ENCODE measurements at places on chromosomes 2 and 18.

DNA sequence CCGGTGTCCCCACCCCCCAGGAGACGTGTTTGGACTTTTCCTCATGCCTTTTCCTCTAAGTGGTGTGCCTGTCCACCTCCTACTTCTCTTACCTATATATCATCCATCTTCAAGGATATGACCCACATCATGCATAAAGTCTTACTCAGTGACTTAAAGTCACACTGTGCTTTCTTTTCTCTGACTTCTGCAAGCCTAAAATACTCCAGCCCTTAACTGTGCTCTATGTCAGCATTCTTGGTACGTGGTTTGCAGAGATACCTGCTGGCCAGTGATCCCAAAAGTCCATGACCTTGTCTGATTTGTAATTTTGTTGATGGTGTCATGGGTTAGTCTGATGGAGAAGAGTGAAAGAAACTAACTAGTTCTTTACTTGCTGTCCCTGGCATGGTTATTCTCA is 393.6 kb upstream of the NRP2 start:
- DNase-seq = no peak

- no peak for DNase-seq
These were observed 41.0 kb downstream of the INPP5D start for GRCh38 chr2:233101141-233101540.

DNA sequence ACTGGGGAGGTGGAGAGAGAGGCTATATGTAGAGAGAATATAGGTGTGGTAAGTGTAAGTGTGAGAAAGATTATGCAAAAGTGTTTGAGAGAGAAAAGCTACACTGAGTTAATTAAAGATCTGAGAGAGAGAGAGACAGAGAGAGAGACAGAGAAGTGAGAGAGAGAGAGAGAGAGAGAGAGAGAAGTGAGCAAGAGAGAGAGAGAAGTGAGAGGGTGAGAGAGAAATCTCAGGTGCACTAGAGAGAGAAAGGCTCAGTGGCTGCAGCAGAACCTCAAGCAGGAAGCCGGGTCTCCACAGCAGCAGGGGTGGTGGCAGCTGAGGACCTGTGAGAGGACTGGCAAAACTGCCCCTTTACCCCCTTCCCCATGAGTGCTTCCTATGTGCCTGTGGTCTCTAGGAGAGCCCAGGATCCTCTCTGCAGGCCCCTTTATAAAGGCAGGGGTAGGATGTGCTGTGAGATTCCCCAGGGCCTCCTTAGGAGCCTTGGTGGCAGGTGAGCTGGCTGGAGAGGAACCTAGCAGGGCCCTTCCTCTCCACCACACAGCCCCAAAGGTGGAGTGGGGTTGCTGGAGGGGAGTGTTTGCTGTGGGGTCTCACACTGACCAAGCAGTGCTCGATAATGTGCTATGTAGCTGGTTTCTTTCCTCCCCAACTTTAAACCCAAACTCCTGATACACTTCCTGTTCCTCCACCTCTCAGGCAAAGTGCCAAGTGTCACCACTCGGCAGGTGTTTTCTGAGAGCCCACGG is 52.6 kb downstream of the SLC4A5 start:
- no peak for DNase-seq

- DNase-seq = no peak
These were observed 2.4 kb upstream of the NTSR2 start for GRCh38 chr2:11672407-11672806.

DNA sequence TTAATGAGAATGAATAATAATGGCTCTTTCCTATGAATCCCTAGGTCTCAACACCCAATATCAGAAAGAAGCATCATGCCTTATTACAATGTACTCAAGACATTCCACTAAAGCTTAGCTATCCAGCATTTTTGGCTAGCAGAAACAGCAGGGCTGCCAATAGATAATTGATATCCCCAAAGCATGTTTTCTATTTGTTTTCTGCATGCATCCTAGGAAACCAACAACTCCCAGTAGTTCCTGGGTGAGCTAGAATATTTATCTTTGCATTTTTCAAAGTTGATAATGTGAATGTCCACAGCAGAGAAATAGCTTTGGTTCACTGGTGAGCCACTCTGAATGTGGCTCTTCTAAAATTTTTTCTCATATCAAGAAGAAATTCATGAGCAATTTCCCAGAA is 5.8 kb upstream of the ANTXR1 start:
- no peak for DNase-seq

- no peak for DNase-seq
These were observed 852.9 kb downstream of the DCDC2C start for GRCh38 chr2:4556135-4556896.

DNA sequence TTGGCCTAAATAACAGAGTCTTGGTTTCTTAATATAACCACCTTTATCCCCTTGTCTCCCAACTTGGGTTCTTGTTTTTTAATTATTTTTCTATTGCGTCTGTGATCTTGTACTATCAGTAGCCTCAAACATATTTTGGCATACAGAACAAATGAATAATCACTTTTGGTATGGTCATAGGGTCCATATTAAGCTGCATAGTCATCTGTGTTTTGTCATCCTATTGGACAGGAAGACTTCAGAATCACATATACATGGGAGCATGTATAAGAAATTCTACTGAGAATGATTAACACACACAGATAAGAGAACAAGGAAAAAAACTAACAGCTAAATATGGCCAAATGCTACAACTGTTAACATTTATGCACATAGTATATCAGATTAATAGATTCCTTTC is 126.0 kb downstream of the MEP1B start:
- DNase-seq = no peak

DNA sequence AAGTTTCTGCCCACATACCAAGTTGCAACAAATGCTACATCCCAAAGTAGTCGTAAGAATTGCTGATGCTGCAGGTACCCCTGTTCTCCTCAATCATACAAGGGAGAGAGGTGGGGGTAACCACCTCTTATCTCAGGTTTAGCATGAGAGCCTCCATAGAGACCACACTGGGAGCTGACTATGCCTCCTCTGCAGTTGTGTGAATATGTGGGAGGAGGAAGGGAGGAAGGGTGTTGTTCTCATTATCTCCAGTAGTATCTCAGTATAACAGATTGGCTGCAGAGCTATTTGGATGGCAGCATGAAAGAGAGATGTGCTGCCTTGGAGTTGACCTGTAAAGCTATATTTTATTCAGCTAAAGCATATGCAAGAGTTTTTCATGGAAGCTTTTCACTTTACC is 690.7 kb downstream of the KCNJ3 start:
- DNase-seq = peak; percentile 9

DNA sequence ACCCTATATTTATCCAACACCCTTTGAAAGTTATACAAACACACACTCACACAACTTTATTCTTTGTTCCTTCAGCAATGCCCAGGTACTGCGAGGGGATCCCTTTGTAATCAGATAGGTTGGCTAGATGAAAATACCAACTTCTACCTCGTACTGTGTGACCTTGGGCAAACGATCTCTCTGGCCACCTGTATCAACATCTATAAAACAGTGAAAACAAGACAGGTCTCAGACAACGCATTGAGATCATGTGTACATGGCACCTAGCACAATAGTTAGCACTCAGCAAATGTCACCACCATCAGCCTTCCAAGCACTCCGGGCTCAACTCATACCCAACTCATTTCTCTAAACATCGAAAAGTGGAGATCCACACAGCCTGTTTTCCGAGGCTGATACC is 118.4 kb upstream of the PPP1CB start:
- no peak for DNase-seq

- DNase-seq = no peak
These were observed 42.8 kb downstream of the SOX11 start for GRCh38 chr2:5734859-5735520.

- no peak for DNase-seq
These were observed 79.6 kb downstream of the PXDN start for GRCh38 chr2:1664698-1665097.

DNA sequence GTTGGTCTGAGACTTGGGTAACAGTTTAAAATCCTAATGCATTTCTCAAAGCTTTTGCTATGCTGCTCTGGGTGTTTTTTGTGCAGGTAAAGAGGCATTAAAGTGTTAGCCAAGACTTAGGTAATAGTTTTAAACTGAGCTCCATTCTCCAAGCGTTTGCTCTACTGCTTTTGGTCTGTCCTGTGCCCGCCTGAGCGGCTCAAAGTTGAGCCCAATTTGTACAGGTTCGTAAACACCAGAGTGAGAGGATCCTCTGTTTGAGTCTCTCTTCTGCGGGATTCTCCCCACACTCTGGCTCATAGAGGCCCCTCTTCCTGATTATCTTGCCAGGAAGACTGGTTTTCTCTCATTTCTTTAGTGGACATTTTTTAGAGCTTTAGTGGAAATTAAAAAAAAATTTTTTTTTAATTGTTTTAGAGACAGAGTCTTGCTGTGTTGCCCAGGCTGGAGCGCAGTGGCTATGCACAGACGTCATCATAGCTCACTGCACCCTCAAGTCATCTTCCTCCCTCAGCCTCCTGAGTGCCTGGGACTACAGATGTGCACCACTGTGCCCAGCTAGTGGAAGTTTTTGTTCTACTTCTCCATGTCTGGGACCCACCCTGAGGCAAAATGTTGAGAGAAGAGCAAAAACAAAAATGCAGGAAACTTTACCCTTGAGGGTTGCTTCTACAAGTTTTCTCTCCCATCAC is 16.6 kb downstream of the CCDC138 start:
- DNase-seq = no peak

GRCh38 chr2:237747189-237747588 is 51.4 kb upstream of the RBM44 start:
- no peak for DNase-seq

DNA sequence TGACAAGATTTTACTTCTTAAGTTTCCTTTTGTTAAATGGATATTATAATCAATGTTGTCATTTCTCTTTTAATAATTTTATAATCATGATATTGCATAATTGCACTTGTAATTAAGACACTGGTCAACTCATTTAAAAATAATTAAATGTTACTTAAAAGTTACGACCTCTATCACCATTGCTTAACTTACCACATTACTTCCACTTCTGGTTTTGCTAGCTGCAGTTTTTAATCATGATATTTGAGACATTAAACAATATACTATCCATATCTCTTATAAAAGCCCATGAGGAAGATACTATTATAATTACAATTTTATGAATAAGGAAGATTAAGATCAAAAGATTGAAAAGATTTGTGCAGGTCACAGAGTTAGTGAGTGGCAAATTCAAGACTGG is 502.0 kb downstream of the RNF144A start:
- DNase-seq = no peak

DNA sequence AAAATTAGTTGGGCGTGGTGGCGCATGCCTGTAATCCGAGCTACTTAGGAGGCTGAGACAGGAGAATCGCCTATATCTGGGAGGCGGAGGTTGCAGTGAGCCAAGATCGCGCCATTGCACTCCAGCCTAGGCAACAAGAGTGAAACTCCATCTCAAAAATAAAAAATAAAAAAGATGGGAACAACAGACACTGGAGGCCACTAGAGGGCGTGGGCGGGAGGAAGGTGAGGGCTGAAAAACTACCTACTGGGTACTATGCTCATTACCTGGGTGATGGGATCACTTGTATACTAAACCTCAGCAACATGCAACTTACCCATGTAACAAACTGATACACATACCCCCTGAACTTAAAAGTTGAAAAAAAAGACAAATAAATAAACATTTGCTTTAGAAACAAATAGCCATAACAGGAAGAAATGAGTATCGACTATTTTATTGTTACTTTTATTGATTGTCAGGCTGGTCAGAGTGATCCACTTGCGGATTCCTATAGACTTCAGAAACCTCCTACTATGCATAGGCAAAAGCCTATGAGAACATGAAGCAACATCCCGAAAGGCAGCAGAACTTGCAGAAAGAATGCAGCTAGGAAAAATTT is 61.0 kb downstream of the TMEM163 start:
- DNase-seq = no peak

GRCh38 chr2:31205186-31205585 is 12.1 kb downstream of the CAPN14 start:
- DNase-seq = peak; percentile 50

DNA sequence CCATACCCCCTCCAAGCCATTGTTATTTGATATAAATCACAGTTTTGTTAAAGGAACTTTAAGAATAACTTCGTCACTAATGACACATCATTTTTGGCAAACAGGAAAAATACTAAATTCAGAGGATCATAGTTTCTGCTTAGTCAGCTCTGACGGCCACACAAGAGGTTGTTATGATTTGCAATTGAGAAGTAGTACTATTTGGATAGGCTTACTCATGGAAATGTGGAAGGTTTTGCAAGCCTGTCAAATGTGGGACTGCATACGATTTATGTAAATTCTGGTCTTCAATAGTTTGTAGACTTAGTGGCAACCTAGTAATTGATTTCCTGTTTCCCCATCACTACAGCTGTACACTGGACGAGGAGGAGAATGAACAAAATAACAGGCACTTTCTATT is 108.1 kb downstream of the ARHGEF33 start:
- DNase-seq = no peak

DNA sequence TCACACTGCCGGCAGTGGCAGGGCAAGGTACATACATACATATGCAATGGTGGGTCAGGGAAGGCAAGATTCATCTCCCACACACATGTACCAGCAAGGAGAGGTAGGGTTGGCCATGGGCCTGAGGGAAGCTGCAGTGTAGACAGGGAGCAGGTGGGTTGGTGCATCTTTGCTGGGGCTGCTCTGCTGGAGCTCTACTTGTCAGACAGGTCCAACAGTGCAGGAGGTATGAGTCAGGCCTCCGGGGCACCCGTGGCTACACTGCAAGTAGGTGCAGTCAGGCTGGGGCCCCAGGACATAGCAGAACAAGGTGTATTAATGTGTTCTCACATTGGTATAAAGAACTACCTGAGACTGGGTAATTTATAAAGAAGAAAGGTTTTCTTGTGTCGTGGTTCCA is 281.1 kb upstream of the COL3A1 start:
- no peak for DNase-seq

DNA sequence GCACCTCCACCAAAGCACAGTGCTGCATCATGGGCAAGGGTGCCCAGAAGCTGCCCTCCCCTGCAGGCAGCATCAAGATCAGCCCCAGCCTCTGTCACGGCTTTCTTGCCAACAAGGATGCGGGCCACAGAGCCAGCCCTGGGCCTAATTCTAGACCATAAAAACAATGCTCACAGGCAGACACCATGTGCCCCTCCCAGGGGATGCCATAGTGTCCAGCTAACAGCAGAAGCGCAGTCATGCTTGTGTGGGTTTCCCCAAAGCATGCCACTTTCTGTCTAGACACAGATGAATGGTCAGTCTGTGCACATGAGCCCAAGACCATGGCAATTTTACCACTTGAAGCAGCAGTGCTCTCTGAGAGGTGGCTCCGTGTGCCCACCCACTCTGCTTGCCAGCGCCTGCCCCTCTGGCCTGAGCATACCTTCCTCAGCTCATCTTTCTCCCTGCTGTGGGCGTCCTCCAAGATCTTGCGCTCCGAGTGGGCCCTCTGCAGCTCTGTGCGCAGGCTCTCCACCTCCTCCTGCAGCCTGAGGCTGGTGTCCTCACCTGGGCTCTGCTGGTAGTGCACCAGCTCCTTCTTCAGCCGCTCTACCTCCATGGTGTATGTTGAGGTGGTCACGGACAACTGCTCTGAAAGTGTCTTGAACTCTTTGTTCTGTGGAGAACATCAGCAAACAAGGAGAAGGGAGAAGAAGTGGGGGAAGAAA is 81.3 kb upstream of the ACAA2 start:
- DNase-seq = no peak

GRCh38 chr2:151975460-151976414 is 123.1 kb downstream of the CACNB4 start:
- DNase-seq = no peak

GRCh38 chr2:69652206-69652605 is 8.7 kb upstream of the AAK1 start:
- DNase-seq = no peak

GRCh38 chr2:25877431-25878360 is 591 bp downstream of the ASXL2 start:
- peak; percentile 60 for DNase-seq

GRCh38 chr18:2096551-2096950 is 474.8 kb downstream of the METTL4 start:
- no peak for DNase-seq

All from DMS 273 treated with DMSO at 0.1 percent for 48 hours (cell line).